K562 (cell line): ENCODE measurements at places on chromosomes 4 and X. TPM values are rescaled to one million over a fixed set of nuclear protein-coding genes. Genes with fewer than 3 reads are reported as not detected.

- no peak for DNase-seq
These were observed 78.4 kb downstream of the LUZP4 start for GRCh38 chrX:115367951-115368350.

DNA sequence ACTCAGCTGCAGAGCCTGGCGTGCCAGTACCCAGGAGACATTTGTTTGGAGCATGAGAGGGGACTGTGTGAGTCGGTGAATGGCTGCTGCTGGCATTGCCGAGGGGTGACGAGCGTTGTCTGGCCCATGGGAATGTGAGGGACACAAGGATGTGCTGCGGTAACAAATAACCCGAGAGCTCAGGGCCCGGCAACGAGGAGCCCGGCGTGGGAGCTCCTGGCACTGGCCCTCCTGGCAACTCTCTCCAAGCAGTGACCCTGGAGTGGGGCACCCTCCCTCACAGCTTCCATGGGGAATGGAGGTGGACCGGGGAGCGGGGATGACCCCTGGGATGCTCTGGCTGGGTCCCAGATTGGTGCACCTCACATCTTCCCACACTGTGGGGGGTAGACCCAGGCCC is 44.0 kb upstream of the SORCS2 start:
- no peak for DNase-seq

DNA sequence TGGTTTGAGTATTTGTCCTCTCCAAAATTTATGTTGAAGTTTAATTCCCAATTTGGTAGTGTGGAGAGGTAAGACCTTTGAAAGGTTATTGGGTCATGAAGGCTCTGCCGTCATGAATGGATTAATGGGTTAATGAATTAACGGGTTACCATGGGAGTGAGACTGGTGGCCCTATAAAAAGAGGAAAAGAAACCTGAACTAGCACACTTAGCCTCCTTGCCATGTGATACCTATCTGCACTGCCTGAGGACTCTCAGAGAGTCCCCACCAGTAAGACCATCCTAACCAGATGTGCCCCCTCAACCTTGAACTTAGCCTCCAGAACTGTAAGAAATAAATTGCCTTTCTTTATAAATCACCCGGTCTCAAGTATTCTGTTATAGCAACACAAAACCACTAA is 39.3 kb downstream of the PAGE1 start:
- no peak for DNase-seq

- no peak for DNase-seq
These were observed 1.0 kb downstream of the ZDHHC9 start for GRCh38 chrX:129842510-129843208.

- DNase-seq, result no peak
These were observed 13.6 kb downstream of the FBXW7 start for GRCh38 chr4:152522245-152522644.

DNA sequence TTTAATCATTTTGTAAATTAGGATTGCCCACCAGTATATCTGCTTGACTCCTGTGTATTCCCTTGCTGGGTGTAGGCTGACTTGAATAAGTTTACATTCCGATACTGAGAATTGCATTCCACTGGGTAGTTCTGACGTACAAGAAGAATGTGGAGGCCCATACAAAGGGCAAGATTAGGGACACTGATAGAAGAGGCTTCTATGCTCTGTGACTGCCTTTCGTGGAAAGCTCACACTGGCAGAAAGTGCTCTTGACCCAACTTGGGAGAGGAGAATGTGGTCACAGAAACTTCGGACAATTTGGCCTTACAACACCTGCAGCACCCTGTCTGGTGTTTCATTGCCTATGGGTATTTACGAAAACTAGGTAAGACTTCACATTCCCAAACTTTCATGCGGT is 126.3 kb downstream of the RAPGEF2 start:
- DNase-seq, result no peak

DNA sequence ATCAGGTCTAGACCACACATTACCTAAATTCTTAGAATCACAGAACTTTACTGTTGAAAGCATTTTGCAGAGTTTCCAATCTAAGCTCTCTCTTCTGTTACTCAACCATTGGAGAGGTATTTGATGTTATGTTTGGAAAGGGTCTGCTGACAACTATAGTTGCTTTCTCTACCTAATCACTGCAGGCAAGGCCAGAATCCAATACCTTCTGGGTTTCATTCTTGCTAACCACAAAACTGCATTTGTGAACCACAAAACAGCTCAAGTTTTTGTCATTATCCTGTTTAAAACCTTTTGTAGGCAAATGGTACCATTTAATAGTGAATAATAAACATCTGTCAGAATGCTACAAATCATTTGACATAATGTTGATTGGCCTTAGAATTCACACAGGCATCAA is 380.1 kb downstream of the GASK1B start:
- no peak for DNase-seq

- no peak for DNase-seq
These were observed 165.0 kb downstream of the HEPH start for GRCh38 chrX:66328950-66329596.

DNA sequence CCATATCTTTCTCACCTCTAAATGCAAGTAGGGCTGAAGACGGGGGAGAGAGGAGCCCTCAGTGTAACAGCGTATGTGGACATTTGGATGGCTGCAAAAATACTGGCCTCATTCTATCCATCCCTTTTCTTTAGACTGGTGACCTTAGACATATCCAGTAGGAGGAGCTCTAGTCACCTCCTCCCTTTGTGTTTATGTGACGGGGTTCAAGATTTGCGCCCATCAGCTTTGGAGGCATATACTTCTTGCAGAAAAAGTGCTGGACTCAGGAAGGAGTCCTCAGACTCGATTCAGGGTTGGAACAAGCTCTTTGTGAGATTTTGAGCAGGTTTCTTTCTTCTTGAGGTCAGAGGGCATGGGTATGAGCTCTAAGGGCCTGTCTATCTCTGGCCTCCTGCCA is 86.2 kb downstream of the MAMLD1 start:
- peak; percentile 20 for DNase-seq

- no peak for DNase-seq
These were observed 32.4 kb downstream of the CDS1 start for GRCh38 chr4:84615355-84615754.

- no peak for DNase-seq
These were observed 15.8 kb downstream of the ATXN3L start for GRCh38 chrX:13304052-13304451.

Gene FIP1L1
- 72.3 and 74.8 TPM in 2 replicates for total RNA-seq

Gene FAT1
- 30.0 and 31.4 TPM in 2 replicates for total RNA-seq

Gene CFP
- 0.89 and 2.0 TPM in 2 replicates for total RNA-seq

Gene NUDT11
- total RNA-seq, result 0.09 and 0.11 TPM in 2 replicates

Gene NIPAL1
- total RNA-seq, result 0.20 and 0.72 TPM in 2 replicates

Gene FAM47E
- 3.7 and 4.8 TPM in 2 replicates for total RNA-seq

Gene UBA1
- 174 TPM in 2 replicates for total RNA-seq

Gene PLP2
- total RNA-seq, result 106 and 112 TPM in 2 replicates

Gene HMX1
- not detected in 2 replicates for total RNA-seq

Gene PASD1
- 9.6 and 10.5 TPM in 2 replicates for total RNA-seq

Gene PAGE2
- 0.78 TPM in 1 of 2 replicates, not detected in the other for total RNA-seq

Gene TMEM154
- total RNA-seq, result 1.6 and 2.0 TPM in 2 replicates

Gene KCND1
- 0.75 and 0.83 TPM in 2 replicates for total RNA-seq

Gene NSUN7
- total RNA-seq, result not detected in 2 replicates

Gene SOX3
- total RNA-seq, result not detected in 2 replicates

Gene SMIM43
- not detected in 2 replicates for total RNA-seq
